ENCODE measurements at places on chromosomes 6 and 20.

GRCh38 chr6:16648003-16648402 is 113.3 kb downstream of the ATXN1 start:
- no peak for DNase-seq

- DNase-seq: peak; percentile 69
Measured at GRCh38 chr20:61640131-61640870, 388.2 kb downstream of the CDH4 start.

GRCh38 chr6:165689699-165690098 is 26.7 kb upstream of the PDE10A start:
- DNase-seq: no peak

DNA sequence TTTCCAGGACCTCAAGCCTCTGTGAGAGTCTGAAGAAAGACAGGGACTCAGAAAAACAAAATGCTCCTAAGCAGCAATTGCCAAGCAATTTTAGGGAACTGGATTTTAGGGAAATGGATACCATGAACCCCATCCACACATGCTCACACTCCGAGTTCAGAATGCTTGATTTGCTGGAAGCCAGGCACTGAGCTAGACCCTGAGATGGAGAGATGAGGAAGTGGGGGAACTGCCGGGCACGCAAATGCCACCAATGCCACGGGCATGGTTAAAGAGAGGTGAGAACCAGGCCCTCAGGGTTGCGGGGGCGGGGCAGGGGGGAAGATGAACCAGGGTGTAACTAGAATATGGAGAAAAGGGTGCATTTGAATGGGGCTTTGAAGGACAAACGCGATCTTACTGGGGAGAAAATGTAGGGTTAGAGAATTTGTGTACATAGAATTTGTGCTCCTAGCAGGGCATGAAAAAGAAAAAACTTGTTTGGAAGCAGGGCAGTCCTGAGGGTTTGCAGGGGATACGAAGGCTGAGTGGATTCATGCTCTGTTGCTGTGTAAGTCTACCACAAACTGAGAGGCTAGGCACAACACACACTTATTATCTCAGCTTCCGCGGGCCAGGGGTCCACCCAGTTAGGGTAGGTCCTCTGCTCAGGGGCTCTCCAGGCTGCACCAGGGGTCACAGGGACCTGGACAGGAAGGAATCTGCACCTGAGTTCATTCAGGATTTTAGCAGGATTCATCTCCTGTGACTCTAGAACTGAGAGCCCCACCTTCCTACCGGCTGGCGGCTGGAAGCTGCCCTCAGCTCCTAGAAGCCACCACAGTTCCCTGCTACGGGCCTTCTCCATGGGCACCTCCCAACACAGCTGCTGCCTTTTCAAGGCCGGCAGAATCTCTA is 108.0 kb downstream of the SNX5 start:
- no peak for DNase-seq

GRCh38 chr6:84645000-84645399 is 119.4 kb downstream of the TBX18 start:
- peak; percentile 86 for DNase-seq

DNA sequence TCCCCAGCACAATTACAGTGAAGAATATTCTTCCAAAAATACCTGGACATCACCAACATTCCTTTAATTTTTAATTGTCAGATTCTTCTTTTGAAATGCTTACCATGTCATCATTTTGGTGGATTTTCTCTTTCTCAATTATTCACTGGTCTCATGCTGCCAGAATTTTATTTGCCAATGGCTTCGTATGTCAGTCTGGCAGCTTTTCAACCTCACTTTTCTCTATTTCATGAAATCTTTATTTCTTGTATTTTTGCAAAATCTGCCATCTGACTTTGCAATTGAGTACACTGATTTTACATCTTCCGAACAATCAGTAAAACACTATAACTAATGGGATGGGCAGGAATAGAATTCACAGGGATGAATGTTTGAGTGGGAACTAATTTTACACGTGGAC is 84.1 kb downstream of the BTBD9 start:
- DNase-seq: no peak

- DNase-seq: peak; percentile 72
Measured at GRCh38 chr20:46699651-46700359, 9.6 kb upstream of the SLC2A10 start.

- DNase-seq: no peak
Measured at GRCh38 chr6:36230371-36230770, 33.8 kb downstream of the BRPF3 start.

- DNase-seq: no peak
Measured at GRCh38 chr6:170296746-170297575, 6.1 kb upstream of the DLL1 start.

GRCh38 chr6:139378226-139378625 is 3.8 kb upstream of the CITED2 start:
- DNase-seq: no peak

- peak; percentile 69 for DNase-seq
Measured at GRCh38 chr6:1390946-1391799, 1.8 kb downstream of the FOXF2 start.

- peak; percentile 80 for DNase-seq
Measured at GRCh38 chr6:100283285-100283684, 181.4 kb downstream of the SIM1 start.

- no peak for DNase-seq
Measured at GRCh38 chr6:40075056-40075590, 140.9 kb upstream of the MOCS1 start.

DNA sequence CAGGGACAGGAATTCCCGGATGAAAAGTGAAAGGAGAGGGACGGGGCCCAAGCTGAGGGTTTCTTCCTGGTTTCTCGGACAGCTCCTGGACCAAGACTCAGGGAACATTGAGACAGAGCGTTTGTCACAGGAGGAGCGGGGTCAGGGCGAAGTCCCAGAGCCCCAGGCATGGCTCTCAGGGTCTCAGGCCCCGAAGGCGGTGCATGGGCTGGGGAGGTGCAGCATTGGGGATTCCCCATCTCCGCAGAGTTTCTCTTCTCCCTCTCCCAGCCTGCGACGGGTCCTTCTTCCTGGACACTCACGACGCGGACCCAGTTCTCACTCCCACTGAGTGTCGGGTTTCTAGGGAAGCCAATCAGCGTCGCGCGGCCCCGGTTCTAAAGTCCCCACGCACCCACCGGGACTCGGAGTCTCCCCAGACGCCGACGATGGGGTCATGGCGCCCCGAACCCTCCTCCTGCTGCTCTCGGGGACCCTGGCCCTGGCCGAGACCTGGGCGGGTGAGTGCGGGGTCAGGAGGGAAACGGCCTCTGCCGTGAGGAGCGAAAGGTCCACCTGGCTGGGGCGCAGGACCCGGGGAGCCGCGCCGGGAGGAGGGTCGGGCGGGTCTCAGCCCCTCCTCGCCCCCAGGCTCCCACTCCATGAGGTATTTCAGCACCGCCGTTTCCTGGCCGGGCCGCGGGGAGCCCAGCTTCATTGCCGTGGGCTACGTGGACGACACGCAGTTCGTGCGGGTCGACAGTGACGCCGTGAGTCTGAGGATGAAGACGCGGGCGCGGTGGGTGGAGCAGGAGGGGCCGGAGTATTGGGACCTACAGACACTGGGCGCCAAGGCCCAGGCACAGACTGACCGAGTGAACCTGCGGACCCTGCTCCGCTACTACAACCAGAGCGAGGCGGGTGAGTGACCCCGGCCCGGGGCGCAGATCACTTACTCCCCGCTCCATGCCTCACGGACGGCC is 54.6 kb upstream of the POLR1H start:
- no peak for DNase-seq

DNA sequence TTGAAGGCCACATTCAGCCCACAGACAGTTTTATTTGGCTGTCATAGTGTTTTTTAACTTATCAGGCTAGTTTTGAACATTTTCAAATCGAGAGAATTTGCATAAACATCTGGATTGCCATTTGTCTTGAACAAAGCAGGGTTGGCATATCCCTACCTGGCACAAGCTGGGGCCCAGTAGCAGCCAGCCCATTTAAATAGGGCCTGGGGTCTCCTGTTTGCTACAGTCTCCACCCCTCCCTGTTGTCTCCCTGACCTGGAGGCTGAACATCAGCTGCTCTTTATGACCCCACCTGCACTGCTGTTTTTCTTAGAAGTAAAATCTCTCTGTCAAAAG is 10.5 kb downstream of the BCAS4 start:
- no peak for DNase-seq

DNA sequence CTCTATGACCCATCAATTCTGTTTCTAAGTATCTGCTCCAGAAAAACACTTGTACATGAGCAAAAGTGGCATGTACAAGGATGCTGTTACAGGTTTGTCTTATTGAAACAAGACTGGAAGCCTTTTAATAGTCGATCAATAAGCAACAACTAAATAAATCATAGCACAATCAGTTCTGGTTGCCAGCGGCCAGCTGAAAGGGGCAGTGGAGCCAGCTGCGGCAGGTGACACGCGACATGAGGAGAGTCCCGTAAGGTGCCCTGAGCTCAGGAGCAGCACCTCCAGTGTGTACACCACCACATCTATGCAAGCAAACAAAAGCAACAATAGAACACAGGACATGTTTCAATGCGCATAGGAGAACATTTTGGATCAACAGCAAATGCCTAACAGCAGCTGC is 20.7 kb upstream of the NNAT start:
- DNase-seq: no peak

DNA sequence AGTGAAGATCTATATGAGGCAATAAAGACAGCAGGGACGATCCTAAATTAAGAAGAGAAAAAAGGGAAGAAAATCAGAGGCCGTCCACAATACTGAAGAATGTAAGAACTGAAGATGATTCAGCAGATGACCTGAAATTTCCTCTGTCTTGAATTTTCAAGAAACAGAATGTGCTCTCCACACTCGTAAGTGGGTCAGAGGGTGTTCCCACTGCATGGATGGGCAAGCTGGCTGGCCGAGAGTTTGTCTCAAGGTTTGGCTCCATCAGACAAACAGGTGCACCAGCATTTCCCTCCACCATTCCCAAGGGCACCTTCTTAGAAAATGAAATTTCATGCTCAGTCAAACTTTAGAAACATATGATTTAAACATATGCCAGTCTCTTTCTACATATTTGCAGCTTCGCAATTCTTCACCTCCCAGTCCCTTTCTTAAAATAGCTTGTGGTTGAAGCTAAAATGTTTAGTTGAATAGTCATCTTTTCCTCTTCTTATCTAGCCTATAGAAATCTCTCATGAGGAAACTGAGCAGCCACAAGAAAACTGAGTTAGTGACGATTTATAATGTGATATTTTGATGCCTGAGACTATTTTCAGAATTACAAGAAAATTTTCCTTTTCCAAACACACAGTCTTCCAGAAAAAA is 576.4 kb downstream of the PRKN start:
- peak; percentile 1 for DNase-seq

DNA sequence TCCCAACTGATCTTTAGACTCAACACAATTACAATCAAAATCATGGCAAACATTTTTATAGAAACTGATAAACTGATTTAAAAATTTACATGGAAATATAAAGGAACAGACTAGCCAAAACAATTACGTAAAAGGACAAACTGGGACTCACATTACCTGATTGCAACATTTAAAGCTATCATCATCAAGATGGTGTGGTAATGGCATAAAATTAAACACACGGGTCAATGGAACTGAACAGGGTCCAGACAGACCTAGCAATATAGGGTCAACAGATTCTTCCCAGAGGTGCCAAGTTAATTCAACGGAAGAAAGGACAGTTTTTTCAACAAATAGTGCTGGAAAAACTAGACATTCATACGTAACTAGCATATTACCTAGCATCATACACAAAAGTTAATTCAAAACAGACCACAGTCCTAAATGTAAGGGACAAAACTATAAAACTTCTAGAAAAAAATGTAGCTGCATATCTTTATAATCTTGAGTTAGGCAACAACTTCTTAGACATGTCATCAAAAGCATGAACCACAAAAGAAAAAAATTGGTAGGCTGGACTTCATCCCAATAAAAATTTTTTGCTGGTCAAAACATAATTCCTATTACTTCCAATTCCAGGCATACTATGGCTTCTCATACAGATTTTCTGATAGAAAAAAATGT is 147.4 kb upstream of the BEND6 start:
- no peak for DNase-seq

- DNase-seq: no peak
Measured at GRCh38 chr6:56767892-56768531, 125.3 kb upstream of the DST start.

DNA sequence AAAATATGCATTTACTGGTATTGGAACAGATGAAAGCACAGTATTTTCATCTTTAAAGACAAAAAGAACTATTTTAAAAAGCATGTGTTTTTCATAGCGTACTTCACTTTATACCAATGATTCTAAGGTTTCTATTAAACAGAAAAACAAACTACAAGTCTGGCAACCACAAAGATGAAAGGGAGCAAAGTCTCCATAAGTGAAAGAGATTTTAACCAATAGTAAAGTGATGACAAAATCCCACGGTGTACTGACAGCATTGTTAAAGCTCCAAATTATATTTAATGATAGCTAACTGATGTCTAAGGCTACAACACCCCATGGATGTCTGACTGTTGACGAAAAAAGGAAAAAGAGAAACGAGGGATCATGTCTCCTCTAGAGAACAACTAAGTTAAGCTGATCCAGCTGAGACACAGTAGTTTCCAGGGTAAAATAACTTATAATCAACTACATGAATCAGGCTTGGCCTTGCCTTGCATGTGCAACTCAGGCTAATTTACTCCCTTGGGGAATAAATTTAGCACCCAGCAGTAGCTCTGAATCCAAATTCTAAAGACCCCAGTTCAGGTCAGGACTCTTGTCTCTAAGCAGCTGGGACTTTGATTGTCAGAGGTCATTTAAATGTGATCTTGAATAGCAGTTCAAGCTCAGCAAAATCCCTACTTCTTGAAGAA is 56.0 kb upstream of the TAB2 start:
- DNase-seq: no peak

DNA sequence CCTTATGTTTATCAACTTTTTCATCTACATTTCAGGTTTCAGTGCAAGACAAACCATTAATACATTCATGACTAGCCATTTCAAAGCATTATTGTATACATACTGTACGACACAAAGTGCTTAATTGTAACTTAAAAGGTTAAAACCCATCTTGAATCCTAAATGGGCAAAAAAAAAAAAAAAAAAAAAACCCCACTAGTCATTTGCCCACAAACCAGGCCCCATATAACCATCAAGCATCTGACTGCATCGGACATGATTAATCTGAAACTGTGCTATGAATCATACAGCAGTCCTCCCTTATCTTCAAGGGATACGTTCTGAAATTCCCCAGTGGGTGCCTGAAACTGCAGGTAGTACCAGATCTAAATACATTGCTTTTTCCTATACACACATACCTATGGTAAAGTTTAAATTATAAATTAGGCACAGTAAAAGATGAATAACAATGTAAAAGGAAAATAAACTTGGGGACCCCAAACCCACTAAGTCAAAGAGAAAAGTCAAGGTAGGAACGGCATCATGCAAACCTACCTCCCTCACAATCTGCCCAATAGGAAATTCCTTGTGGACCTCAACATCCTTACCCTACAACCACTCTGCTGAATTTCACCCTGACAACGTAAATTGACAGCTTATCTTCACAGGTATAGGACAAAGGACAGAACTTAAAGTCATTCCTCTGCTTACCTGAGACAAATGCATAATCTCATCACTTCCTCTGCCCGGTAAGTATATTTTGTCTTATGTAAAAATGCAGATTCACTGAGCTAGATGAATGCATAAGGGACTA is 14.3 kb downstream of the B4GALT5 start:
- peak; percentile 95 for DNase-seq

DNA sequence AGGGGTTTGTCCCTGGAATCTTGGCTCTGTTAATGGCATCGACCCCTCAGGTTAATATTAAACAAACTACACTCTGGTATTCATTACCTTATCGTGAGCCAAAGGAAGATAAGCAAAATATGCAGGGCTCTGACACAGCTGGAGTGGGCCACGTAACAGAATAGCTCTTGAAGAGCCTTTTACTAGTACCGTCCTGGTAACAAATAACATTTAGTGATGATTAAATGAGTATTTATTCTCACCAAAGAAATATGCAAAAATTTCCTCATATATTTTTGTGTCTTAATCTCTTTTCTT is 20.1 kb upstream of the UTRN start:
- DNase-seq: peak; percentile 49

- no peak for DNase-seq
Measured at GRCh38 chr6:122678841-122679240, 68.6 kb downstream of the PKIB start.

All from ELR (cell line).